Skin of body (tissue), 3 donors: ENCODE measurements at places on chromosomes 3 and 15.
A peak's percentile ranks its signal among the peaks of the same experiment; 100 is the strongest.

DNA sequence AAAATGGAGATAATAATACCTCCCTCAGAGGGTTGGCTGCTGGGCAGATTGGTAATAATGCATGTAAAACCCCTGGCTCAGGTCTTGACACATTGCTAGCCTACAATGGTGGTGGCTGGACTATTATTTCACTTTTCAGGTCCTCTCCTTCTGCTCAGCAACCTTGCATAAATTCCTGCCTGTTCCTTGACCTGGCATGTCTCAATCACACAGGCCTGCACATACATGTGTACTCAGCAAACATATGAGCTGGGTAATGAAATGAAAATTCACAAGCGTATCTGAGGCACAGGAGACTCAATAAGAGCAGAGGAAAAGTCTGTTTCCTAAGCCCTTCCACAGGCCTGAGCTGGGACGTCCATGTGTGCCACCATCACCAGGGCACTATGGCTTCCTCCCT lies 17.4 kb downstream of the VPS18 start:
- no peak for DNase-seq

- DNase-seq = no peak
These were observed 30.4 kb downstream of the RPL22L1 start for GRCh38 chr3:170839518-170840100.

- no peak for DNase-seq
These were observed 141.7 kb downstream of the RPLP1 start for GRCh38 chr15:69593981-69594966.

DNA sequence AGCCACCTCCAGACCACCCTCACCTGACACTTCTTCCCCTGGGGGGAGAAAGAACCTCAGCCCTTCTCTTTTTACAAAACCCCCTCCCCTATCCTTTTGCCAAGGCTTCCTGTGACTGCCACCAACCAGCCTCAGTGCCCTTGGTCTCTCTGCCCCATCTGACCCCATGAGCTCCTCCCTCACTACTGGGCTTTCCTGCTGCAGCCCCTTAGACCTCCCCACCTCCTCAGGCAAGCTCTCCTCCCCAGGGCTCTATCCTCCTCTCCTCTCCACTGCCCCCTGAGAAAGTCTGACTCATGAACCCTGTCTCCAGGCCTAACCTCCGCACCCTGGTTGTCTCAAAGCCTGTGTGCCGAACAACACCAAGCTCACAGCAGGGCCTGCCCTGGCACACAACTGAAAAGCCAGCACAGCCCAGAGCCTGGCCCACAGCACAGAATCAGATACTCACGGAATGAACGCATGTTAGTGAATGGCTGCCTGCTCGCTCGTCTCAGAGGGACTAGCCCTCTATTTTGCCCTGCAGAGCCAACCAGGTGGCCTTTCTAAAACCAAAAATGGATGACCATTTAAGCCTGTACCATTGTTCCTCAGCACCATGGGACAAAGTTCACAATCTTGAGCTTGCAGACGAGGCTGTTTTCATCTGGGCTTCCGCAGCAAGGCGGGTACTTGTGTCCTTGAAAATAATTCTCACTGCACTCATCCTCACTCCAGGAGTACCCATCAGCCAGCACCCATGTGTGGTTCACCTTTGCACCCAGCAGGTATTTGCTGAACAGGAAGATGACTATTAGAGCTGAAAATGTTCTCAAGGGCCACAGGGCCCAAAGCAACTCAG lies 1.7 kb downstream of the CHDH start:
- no peak for DNase-seq

- DNase-seq = peak; percentile 43
These were observed 85.3 kb upstream of the VEPH1 start for GRCh38 chr3:157588386-157589060.

DNA sequence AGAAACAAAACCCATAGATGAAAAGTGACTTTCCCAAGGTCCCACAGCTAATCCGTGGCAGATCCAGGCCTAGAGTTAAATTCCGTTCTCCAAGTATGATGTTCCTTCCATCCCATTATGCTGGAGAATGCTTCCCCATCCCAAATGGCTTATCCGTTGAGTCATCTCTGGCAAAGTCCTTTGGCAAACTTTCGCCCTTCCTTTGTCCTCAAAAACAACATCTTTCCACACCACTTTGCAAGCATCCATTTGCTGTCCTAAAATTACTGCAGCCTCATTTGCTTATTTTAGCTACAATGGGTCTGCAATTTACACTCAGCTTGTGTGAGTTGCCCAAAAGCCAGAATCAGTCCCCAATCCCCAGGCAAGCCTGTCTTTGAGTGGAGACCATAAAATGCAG lies 304.0 kb upstream of the TLE3 start:
- DNase-seq = peak; percentile 10

DNA sequence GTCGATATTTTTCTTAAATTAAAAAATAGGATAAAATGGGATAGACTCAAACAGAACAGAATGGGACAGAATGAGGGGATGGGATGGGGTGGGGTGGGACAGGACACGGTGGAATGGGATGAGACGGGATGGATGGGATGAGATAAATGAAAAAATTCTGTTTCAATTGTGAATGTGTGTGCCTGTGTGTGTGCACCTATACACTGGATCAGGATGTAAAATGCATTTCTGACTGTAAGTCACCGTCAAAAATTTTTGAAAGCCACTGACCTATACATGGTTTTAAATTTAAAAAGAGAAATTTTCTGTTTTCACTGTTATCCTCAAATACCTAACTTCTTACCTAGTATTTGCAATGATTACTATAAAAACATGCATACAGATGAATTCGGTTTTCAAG lies 108.7 kb upstream of the UBE2E2 start:
- DNase-seq = no peak

DNA sequence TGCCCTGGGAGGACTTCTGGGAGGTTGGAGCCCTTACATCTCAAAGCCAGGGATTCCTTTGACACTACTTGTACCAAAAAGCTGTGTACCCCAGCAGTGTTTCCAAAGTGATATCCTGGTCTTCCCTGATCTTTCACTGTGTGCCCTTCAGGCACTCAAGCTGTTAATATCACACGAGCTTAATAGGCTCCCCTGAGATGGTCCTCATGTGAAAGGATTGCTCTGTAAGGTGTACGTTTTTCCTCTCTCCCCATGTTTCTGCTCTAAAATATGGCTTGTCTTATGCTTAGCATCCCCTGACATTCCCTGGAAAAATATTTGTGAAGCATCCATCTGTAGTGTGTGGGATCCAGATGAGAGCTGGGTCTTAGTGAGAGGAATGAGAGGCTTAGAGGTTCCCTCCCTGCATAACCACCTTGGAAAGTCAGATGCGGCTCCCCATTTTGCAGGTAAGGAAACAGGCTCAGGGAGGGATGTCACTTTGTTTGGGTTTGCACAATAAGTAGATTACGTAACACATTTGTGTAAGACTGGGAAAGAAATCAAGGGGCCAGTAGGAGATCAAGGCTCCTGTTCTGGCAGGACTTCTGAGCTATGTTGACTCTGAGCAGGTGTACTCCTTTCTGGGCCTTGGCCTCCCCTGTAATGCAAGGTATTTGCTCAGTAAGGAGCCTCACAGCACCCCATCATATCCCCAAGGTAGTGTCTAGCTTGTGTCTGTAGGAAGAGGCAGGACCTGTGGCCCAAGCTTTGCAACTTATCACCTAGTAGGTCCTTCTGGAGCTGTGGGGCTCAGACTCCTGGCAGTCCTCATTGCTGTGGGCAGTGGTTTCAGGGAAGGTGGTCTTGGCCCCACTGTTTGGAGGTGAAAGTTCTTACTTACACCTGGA lies 667 bp upstream of the ACOX2 start:
- no peak for DNase-seq

DNA sequence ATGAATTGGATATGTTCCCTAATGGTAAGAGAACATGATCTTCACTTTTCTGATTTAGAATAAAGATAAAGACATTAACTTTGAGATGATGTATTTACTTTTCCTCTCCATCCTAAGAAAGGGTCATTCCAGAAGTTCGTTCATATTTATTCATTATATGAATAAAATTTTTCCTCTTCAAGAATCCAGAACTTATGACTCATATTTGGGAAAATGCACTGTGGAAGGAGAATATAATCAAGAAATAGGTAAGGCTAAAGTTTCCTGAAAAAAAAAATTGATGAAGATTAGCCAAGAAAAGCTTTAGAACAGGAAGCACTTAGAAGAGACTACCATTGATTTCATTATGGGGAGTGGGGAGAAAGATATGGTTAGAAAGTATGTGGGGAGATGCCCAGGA lies 36.5 kb upstream of the CBLB start:
- no peak for DNase-seq

DNA sequence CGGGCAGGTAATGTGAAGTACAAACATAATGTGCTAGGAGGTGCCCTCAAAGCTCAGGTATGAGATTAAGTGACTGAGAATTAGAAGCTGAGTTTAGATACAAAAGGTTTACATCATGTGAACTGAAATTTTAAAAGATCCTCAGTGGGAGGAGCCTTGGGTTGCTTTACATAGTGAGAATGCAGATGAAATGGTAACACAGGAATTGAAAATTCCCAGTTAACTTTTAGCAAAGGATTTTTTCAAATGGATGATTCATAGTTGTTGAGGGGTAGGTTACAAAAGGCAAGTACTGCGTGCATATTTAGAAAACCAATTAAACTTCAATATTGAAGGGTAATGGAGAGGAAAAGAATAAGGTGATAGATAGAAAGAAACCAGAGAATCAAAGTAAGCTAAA lies 157.3 kb downstream of the PLCH1 start:
- DNase-seq = no peak

GRCh38 chr3:13571831-13572750 lies 23.2 kb downstream of the FBLN2 start:
- DNase-seq = no peak

GRCh38 chr15:39663704-39664250 lies 82.9 kb downstream of the THBS1 start:
- DNase-seq = no peak

GRCh38 chr3:2992534-2992933 lies 117.6 kb downstream of the IL5RA start:
- DNase-seq = no peak

- DNase-seq = no peak
These were observed 115.8 kb downstream of the GABRG3 start for GRCh38 chr15:27086805-27087204.

- no peak for DNase-seq
These were observed 295.1 kb downstream of the FOXP1 start for GRCh38 chr3:71288269-71288930.

- no peak for DNase-seq
These were observed 126.9 kb upstream of the SLC7A14 start for GRCh38 chr3:170712798-170713197.

DNA sequence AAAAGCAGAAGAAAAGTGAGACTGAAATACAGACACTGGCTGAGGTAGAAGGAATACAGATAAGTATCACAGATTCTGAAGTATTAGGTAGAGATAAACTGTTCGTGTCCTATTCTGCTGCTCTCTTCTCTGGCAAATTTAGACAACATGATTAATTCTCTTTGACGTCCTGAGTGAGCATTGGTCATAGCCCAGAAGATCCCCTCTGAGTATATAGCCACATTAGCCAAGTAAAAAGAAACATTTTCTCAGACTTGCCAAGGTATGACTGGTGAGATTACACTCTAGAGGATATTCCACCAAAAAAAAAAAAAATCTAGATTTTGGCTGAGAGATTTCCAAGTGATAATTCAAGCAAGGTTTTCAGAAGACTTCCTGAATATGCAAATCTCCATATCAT lies 111.4 kb upstream of the ALCAM start:
- DNase-seq = no peak

DNA sequence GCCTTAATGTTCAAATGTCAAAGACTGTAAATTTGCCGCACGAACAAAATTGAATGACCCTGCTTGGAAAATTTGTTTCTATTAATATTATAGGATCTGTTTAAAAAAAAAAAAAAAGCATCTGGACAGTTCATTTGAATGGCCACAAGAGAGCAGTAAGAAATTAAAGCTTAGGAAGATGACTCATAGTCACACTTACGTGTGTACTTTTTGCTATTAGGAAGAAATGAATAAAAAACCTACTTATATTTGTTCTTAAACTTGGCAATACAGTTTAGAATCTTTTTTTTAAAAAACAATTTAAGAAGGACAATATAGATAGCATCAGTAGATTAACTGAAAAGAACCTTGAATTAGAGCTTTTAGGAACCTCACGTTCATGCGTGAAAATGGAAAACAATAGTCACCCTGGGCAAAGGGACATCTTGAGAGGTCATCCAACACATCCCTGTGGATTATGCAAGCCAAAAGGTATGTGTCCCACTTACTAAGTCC lies 621.8 kb downstream of the MECOM start:
- no peak for DNase-seq

GRCh38 chr3:6640907-6641306 lies 220.0 kb upstream of the GRM7 start:
- no peak for DNase-seq

GRCh38 chr15:64337761-64338160 lies 18.2 kb downstream of the CSNK1G1 start:
- DNase-seq = no peak

GRCh38 chr3:144270100-144270499 lies 298.5 kb downstream of the DIPK2A start:
- DNase-seq = no peak

GRCh38 chr3:197889204-197889930 lies 60.6 kb upstream of the RPL35A start:
- DNase-seq = no peak
